Left lobe of liver (tissue), 2 donors: ENCODE measurements at places on chromosomes 7 and 10.

- no peak for DNase-seq
These were observed 763.2 kb downstream of the GRID1 start for GRCh38 chr10:85603151-85603940.

- no peak for DNase-seq
These were observed 22.6 kb upstream of the DLG5 start for GRCh38 chr10:77949167-77949566.

- DNase-seq = no peak
These were observed 72.7 kb upstream of the SEC61G start for GRCh38 chr7:54831644-54832095.

DNA sequence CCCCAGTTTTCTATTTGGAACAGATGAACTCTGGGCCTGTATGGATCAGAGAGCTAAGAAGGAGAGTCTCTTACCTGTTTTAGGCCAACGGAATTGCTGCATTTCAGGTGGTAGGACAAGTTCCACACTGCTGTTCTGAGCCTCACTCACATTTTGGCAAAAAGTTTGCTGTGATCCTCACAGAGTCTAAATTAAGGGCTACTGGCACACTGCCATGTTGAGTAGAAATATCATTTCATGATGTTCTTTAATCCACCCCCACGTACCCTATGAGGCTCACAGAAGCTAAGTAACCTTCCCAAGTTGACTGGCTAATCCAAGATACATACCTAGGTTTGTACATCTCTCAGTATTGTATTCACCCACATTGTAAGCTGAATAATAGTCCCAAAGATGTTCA, 447.2 kb downstream of the INHBA start:
- no peak for DNase-seq

- no peak for DNase-seq
These were observed 513.6 kb upstream of the ZMIZ1 start for GRCh38 chr10:78555128-78555527.

GRCh38 chr7:127821146-127821545, 169.2 kb downstream of the SND1 start:
- no peak for DNase-seq

- no peak for DNase-seq
These were observed 48.4 kb downstream of the UNC5B start for GRCh38 chr10:71260622-71261325.

- no peak for DNase-seq
These were observed 23.8 kb downstream of the TMEM196 start for GRCh38 chr7:19749658-19750057.
